ENCODE measurements at places on chromosomes 5 and 9.
A peak's percentile ranks its signal among the peaks of the same experiment; 100 is the strongest.

GRCh38 chr9:120652934-120653333 lies 61.3 kb downstream of the MEGF9 start:
- no peak for DNase-seq

GRCh38 chr5:123582550-123583285 lies 70.7 kb downstream of the CSNK1G3 start:
- peak; percentile 4 for DNase-seq

DNA sequence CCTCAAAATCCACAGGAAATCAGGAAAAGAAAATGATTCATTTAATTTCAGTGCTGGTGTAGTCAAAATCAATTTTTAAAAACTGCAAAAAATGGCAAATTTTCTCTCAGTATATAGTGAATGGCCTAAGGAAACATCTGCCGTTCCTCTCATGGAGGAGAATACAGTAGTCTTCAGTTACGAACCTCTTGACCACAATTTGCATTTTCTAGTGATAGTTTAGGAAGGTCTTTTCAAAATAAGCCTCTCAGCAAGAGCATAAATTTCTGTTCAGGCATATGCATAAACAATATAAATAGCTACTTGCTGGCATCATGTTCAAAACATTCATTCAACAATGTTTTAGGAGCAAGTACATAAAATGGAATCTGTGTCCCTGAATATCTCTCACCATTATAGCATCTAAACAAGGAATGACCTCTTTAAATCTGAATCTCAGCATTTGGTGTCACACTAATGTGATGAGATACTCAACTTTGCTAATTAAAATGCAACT lies 33.5 kb downstream of the HAPLN1 start:
- no peak for DNase-seq

GRCh38 chr5:12661617-12662370 lies 757.5 kb upstream of the CTNND2 start:
- no peak for DNase-seq

GRCh38 chr9:113011911-113012381 lies at the start of gene ZNF883:
Gene ZNF883, minus strand, starts transcription at chr9:113012192.
- DNase-seq: peak; percentile 65

DNA sequence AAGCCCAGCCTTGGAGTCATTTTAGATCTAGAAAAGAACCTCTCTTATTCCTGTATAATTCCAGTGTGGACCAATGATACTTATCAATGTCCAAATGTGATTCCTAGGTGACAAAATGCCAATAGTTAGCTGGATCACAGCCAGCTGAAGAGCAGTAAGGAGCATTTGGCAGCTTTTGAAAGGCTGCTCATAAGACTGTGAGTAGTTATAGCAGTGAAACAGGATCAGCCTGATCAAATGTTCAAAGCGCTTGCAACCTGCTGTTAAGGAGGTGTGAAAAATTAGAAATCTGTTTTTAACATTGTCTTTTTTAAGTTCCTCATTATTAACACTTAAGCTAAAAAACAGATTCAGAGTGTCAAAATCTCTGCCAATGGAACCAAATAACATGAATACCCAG lies 85.1 kb downstream of the SSBP2 start:
- no peak for DNase-seq

- DNase-seq: peak; percentile 11
Measured at GRCh38 chr9:36092509-36093215, 43.9 kb upstream of the GLIPR2 start.

GRCh38 chr5:20536341-20536740 lies 548.3 kb upstream of the CDH18 start:
- DNase-seq: no peak

- no peak for DNase-seq
Measured at GRCh38 chr5:135367076-135367475, 32.0 kb downstream of the MACROH2A1 start.

DNA sequence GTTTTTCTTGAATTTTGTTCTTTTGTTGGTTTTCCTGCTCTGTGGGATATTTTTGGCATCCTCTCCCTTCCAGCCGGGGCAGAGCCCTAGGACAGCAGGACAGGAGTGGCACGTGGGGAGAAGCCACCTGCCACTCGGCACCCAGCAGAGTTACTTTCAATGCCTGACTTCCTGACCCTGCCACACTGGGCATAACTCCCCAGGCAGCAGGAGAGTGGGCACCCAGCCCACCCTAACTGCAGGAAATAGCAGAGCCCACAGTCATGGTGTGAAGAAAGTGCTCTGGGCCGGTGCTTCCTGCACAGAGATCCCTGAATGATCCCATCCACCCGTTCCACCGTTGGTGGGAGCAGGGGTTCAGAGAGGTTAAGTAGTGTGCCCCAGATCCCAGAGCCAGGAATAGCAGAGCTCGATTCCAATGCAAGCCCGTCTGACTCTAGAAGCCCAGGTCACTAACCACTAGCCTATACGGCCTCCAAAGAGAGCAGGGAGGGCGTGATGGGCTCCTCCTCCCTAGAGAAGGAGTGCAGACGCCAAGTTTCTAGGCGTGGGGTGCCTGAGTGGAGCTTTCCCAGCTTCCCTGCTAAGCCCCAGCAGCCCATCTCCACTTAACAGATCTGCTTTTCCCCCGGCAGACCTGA lies 8.1 kb upstream of the NUP214 start:
- no peak for DNase-seq

DNA sequence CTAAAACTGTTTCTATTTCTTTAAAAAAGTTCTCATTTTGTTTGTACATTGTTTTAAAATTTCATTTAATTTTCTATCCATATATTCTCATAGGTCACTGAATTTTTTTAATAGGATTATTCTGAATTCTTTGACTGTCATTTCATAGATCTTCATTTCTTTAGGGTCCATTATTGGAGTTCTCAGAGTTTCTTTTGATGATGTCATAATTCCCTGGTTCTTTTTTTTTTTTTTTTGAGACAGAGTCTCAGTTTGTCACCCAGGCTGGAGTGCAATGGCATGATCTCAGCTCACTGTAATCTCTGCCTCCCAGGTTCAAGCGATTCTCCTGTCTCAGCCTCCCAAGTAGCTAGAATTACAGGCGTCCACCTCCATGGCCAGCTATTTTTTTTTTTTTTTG lies 89.9 kb downstream of the DMRT2 start:
- DNase-seq: no peak

GRCh38 chr5:34660444-34660843 lies 4.3 kb downstream of the RAI14 start:
- DNase-seq: peak; percentile 94

DNA sequence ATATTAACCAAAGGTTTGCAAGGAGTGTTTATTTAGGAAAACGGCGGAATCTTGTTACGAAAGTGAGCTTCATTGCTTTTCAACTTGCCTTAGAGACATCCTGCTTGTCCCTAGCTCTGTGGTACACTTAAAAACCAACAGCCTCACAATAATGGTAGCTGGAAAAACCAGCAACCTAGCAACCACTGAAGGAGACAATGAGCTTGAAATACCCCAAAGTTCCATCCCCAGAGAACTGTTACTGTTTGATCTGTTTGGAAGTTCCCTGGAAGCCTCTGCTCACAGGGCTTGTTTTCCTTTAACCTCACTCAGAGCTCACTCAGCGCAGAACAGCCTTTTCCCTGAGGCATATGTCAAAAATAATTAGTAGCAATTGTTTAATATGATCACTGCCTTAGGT lies 43.2 kb downstream of the SH3TC2 start:
- DNase-seq: no peak

- no peak for DNase-seq
Measured at GRCh38 chr9:134728801-134729495, 87.3 kb downstream of the COL5A1 start.

DNA sequence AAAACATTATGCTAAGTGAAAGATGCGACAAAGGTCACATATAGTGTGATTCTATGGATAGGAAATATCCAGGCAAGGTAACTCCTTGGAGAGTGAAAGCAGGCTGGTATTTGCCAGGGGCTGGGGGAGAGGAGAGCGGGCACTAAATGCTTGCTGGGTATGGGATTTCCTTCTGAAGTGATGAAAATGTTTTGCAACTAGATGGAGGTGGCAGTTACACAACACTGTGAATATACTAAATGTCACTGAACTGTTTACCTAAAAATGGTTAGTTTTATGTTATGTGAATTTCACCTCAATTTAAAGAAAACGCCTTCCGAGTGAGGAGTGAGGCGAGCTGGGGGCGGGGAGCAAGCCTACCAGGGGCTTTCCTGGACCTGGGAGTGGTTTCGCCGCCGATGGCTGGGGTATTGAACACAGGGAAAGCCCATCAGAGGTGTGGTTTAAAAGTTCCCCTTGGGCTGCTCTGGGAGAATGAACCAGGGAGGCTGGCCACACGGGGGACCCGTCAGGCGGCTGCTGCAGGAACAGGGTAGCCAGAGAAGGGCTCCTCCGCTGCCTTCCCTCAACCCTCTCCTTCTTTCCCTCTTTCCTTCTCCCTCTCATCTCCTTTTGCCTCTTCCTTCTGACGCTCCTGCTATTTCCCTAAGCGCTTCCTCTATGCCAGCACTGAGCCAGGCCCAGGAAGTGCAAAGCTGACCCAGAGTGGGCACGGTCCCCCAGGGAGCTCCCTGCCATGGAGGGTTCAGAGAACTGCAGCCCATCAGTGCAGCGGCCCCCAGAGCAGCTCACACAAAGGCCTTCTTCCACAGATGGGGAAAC lies 4.9 kb downstream of the AKNA start:
- no peak for DNase-seq

GRCh38 chr5:83179966-83180365 lies 102.6 kb downstream of the XRCC4 start:
- no peak for DNase-seq

- no peak for DNase-seq
Measured at GRCh38 chr9:37198831-37199230, 78.5 kb downstream of the ZCCHC7 start.

DNA sequence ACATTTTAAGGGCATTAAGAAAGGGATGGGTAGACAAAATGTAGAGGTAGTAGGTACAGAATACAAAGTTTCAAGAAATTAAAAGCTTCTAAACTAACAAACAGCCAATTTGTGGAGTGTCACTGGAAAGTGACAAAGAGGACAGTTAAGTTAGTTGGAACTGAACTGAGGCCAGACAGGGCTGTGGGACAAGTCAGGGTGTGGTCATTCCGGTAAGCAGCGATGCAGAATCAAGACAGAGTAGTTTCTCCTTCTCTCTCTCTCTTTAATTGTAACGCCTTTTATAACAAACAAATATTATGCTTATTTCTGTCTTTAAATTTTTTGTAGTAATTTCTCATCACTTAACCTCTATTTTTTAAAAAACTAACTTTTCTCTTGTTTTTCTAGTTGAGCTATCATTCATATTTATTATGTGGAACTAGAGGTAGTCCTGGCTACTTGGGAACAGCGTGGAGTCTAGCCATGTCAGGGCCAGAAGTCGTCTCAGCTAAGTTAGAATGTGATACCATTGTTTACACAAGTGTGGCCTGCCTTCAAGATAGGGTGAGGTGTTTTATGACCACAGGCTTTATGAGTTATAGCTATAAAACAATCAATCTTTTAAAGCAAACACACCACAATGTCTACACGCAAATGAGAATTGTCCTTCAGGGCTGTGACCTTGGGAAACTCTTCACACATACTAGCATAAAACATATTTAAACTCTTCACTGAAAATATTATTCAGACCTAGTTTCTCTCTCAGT lies 115.3 kb upstream of the CDKN2B start:
- no peak for DNase-seq

DNA sequence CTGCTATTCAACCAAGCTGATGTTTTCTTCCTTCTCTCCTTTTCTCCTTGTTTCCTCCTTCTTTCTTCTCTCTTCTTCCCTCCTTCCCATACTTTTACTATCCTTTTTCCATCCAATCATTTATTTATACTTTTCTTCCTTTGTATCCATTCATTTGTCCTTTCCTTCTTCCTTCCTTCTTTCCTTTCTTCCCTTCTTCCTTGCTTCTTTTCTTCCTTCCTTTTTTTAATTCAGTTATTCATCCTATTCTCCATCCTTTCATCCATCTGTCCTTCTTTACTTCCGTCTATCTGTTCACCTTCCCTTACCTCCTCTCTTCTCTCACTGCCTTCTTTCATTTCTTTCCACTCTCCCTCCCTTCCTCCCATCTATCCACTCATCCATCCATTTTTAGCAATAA lies 24.0 kb upstream of the PPARGC1B start:
- no peak for DNase-seq

DNA sequence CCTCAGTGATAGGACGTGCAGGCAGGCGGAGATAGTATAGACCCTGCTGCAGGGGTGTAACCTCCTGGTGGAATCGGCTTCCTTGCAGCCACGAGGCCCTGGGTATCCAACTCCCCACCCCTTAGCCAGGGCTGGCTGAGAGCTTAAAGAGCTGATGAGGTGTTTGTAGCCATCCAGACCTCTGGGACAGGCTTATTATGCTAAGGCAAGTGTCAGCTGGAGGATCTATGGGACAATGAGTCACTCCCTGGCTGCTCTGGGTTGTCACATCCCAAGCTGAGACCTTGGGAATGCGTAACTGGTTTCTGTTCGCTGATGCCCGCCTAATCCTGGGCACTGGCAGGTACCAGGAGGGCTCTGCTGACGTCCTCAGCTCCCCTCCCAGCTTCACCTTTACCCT lies 38.9 kb downstream of the DAB2IP start:
- DNase-seq: no peak

DNA sequence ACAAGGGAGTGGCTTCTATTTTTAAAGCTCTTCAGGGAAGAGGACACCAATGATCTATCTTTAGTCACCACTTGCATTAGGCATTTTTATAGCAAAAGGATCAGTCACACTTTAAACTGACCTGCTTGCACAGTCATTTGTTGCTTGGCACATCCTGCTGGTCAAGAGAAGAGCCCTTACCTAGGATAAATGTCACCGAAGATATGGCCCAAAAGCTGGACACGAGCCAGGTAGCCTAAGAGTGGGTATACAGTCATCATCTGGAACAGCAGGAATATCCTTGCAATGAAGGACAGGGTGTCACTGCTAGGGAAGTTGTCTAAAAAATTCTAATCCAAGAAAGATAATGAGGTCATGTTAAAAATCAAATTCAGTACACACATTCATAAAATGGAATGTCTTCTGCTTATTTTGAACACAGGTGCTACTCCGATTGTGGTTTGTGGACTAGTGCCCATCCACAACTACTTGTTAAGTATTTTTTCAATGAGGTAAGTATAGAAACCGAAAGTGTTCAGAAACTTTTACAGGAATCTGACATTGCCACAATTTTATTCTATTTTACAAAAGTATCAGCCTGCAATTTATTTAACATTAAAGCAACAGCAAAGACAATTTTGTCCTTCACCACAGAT lies 78.4 kb downstream of the SLC38A9 start:
- peak; percentile 15 for DNase-seq

- DNase-seq: no peak
Measured at GRCh38 chr9:69420611-69421270, 95.7 kb downstream of the ENTREP1 start.

DNA sequence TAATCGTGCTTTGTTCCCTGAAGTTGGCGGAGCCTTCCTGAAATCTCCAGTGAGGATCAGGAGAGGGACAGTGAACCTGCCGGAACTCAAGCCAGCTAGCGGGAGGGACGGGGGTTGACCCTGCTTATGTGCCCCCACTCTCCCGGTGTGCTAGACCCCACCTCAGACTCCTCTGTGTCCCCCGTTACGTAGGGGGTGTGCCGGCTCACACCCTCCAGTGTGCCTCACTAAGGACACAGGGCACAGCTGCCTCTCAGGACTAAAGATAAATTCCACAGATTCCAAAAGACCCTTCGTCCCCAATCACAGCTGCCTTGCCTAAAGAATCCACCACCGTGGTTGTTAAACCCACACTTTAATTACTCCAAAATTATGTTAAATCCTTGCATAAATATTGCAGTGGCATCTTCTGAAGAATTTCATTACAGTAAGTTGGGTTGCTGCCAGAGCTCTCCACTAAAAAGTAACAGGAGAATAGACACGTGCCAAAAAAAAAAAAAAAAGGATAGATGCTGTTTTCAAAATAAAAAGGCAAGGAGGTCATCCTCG lies 73.7 kb downstream of the GTF3C4 start:
- DNase-seq: no peak

All from brain microvascular endothelial cell (primary cell).